Testis (tissue), 5 donors: ENCODE measurements at places on chromosomes 11 and 22. TPM values are rescaled to one million over a fixed set of nuclear protein-coding genes. Genes with fewer than 3 reads are reported as not detected.

Gene CRYBA4
- total RNA-seq = 0.93 TPM

Gene SCO2
- 4.1 TPM for total RNA-seq

Gene ANO5
- 4.8 TPM for total RNA-seq

Gene OSBP2
- 39.5 TPM for total RNA-seq

Gene SERHL2
- 8.8 TPM for total RNA-seq

Gene DYNC2H1
- total RNA-seq = 31.5 TPM

Gene TRIM51
- not detected for total RNA-seq

Gene COPB1
- 83.5 TPM for total RNA-seq

Gene EIF3D
- total RNA-seq = 150 TPM

Gene VSTM5
- 0.50 TPM for total RNA-seq

Gene TRIM49
- 0.71 TPM for total RNA-seq

Gene SCGB2A2
- not detected for total RNA-seq

Gene OTOG
- 2.2 TPM for total RNA-seq

Gene KCNQ1
- 24.2 TPM for total RNA-seq

Gene DDIAS
- total RNA-seq = 11.8 TPM

Gene ISX
- not detected for total RNA-seq

Gene MS4A3
- 1.7 TPM for total RNA-seq
